ENCODE measurements at places on chromosomes 6 and 20.

DNA sequence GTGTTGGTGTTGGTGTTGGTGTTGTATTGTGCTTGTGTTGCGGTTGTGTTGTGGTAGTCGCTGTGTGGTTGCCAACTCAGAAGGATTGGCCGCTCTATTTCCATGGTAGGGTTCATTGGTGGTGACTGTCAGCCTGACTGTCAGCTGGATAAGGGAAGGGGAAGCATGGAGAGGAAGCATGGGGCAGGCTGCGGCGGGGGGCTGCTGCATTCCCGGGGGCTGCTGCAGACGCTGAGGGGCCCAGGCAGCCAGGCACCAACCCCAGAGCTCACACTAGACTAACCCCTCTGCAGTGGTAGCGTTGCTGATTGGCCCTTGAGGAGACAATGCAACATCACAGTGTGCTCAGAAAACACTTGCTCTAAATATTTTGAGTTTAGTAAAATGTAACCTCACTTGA, 199.2 kb downstream of the SMOC2 start:
- DNase-seq, result no peak

DNA sequence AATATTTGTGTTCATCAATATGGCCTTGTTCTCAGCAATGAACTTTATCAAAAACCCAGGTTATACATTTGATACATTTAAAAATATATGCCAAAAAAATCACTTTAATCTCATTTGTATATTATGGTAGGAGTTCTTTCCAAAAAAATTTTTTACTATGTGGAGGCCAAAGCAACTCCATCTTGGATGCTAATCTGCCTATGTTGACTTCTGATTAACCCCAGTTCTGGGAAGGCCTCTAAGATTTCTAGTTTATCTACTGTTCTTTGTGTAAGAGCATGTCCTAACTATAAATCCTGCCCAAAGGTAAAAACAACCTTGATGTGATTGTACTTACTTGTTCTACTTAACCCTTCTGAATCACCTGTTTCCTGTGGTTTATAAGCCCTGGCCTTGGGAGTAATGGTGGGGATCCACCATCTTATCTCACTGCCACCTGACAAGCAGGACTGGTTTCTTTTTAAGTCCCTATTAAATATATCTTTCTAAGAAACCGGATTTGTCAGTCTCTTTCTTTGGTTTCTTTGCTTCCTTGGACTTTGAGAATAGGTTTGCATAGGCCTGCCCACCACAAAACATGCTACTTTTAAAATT, 46.7 kb downstream of the RNGTT start:
- DNase-seq, result no peak

DNA sequence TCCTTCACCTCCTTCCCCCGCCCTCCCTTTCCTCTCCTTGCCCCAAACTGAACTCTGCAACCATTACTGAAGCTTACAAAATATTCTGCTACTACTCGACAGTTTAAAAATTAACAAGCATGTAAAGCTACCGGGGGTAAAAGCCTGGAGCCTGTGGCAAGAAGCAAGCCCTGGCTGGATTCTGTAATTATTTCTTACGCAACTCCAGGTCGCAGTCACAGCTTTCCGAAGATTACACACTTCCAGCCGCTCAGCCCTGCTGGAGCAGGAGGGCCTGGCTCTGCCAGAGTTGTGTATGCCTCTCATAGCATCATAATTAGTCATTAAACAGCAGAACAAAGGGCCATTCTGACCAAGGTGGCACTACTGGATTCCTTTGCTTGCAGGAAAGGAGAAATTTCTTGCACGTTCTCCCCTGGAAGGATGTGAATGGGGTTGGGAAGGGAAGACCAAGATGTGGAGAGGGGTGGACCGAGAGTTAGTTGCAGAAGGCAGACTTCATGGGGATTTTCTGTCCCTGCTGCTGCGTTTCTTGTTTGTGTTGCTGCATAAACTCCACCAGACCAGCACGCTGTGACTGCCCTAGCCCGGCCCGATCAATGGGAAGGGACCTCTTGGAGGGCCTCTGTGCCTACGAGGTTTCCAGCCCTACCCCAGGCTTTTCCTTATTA, 23.6 kb downstream of the FOXQ1 start:
- DNase-seq, result no peak

GRCh38 chr6:43331470-43331869, 22.8 kb upstream of the CRIP3 start:
- DNase-seq, result no peak

DNA sequence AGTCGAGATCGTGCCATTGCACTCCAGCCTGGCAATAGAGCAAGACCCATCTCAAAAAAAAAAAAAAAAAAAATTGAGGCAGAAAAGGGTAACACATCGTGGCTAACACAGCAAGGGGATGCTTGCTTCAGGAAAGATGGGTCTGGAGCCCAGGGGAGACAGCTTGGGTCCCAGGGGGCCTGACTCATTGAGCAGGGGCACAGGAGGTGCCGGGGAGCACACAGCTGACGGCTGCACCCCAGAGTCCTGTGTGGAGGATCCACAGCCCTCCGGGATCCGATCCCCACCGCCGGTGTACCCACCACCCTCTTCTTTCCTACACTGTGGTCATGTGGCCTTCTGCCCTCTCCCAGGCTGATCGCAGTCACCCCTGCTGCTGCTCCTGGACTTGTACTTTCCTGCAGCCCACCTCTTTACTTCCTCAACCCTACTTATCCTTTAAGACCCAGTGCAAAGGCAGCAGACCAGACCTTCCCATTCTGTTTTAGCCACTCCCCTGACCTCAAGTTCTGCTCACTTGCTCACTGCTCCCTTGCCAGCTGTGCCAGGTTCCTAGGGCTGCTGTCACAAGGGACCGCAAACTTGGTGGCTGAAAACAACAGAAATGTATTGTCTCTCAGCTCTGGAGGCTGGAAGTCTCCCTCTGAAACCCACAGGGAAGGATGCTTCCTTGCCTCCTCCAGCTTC, 17.6 kb upstream of the EZR start:
- DNase-seq, result no peak

DNA sequence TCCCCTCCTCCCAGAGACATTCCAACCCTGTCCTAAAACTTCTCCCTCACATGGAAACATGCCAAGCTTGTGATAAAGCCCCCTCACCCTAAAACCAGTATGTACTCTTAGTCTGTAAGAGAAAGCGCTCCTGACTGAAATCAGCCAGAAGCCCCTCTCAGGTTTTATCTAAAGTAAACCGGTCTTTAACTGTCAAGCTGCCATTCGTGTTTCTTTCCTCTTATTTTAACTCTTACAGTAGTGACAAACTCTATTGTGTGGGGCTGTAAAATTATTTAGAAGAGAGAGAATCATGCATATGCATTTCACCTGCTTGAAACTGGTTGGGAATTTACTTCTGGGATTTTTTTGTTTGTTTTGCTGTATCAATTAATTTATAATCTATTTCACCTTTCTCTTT, 62.7 kb downstream of the FARS2 start:
- DNase-seq, result no peak

DNA sequence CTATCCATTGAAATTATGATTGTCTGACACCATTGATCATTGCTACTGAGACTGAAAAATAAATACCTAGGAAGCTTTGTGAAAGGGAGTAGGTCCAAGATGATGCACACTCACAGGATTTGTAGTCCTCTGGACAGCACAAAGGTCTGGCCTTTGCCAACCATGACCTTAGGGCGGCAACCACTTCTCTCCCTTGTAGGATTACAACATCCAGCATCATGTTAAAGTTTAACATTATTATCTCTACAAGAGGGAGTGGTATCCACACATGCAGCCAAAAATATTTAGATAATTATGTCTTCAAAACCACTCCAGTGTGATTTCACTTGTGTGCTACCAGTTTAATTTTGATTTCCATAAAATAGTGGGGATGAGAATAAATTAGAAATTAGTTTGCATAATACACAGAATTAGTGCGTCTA, 51.1 kb upstream of the NHSL1 start:
- no peak for DNase-seq

DNA sequence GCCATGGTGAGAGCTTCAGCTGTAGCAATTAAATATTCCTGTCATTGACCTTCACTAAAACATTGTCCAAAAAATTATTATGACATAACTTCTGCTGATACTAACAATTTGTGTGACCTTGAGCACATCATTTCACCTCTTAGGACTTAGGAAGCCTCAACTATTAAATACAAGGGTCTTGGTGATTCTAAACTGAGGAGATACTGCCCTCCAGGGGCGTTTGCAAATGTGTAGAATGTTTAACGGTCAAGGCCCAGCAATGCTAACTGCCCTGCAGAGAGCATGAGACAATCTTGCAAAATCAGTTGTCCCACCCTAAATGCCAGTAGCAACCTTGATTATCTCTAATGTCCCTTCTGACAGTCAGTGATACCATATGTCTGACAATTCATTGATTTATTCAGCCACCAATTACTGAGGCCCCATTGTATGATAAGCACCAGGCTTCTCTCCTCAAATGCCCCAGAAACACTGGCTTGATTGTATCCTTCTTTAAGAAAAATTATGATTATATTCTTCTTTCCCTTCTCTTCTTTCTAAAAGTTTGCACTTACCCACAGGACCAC, 284.1 kb upstream of the PLN start:
- no peak for DNase-seq

GRCh38 chr6:168255283-168255881, 64.2 kb downstream of the DACT2 start:
- no peak for DNase-seq

DNA sequence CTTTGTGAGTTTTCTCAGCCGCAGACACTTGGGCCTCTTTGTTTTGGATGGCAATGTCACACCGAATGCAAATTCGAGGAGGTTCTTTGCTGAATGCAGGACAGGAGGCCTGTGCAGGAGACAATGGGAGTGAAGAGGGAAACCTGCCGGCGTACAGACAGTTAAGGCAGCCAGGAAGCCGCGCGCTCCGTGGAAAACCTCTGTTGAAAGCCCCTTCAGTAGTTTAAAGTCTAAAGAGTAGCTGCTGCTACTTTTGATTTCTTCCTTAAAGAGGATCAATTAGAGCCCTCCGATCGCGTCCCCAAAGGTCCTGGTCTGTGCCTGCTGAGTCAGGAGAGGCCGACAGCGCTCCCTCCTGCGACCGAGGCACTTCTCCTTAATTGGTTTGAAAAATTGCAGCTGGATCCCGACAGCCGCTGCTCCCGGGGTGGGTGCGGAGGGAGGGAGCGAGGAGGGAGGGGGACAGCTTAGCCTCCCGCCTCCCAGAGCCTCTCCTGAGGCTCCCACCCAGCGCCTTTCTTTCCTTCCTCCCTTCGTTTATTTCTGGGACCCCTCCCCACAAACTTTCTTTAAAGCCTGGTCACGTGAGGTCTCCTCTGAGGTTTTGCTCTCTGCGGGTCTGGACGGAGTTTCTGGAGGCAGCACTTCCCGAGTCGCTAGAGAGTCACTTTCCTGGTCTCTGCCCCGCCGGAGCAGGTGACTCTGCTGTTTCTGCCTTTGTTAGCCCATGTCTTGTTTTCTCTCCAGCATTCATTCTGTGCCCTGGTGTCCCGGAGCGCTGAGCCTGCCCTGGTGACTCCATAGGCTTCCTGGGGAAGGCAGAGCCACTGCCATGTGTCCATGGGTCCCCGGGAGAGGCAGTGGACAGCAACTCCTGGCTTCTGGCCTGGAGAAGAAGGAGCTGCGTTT, 22.3 kb upstream of the RPP40 start:
- DNase-seq, result no peak

GRCh38 chr6:105793130-105793529, 293.0 kb upstream of the PRDM1 start:
- no peak for DNase-seq

DNA sequence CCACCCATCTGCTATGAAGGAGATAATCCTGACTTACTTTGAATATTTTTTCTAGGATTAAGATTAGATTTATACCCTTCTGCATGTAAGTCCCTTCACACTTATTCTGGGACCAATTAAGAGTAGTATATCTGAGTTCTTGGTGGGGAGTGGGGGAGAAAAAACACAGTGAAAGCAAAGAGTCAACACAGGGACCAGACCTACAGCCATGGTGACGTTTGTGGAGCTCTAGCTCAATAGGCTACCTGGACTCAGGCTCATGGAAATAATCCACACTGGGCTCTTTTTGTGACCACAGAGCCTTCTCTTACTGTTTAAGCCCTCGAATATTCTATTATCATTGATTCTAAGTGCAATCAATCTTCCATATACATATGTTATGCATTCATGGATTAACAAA, 491.4 kb downstream of the LMBRD1 start:
- no peak for DNase-seq

DNA sequence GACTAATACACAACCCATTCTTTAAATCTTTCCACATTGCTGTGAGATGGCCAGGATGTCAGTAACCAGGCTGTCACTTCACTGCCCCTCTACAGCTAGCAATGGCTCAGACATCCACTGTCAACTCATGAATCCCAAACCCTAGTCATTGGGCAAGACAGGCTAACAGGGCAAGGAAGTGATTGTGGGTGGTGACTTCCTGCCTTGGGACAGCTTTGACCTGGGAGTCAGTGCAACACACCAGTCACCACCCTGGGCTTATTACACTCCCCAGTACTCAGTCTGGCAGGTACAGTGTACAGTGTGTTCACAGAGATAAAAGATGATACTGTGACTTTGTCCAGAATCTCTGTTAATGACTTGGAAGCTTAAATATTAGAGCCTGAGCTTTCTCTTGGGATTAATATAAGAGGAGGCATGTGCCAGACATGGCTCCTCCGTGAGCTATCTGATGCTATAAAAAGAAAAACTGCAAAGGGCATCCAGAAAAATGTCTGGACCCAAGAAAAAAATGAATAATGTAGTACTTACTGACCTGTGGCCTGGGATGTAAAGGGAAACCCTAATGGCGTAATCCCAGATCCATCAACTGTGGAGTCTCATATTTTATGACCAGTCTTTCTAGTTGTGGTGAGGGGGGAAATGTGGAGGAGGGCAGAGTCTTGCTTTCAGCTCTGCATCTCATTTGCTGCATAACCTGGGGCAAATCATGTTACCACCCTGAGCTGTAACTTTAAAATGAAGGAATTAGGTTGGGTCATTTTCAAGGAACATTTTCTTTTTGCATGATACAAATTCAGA, 244.4 kb downstream of the SLC24A3 start:
- DNase-seq, result no peak

GRCh38 chr6:40499215-40499614, 87.9 kb downstream of the LRFN2 start:
- no peak for DNase-seq

- no peak for DNase-seq
These were observed 15.5 kb downstream of the RTF2 start for GRCh38 chr20:56483970-56484369.

DNA sequence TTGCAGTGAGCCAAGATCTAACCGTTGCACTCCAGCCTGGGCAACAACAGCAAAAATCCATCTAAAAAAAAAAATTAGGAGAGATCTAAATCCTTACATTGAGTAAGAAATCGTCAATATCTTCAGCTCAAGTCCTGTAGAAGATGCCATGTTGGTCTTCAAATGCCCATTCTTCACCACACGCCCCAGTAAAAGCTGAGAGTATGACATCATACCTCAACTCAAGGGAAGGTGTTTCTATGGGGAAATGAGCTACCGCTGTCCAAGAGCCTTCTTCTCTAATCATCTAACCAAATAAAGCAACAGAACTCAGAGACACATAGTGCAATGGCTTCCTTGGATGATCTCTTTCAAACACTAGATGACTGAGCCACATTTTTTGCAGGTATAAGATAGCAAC, 2.5 kb upstream of the ZC3H12D start:
- DNase-seq, result no peak

GRCh38 chr20:2871111-2871465, 2.2 kb upstream of the PTPRA start:
- no peak for DNase-seq

GRCh38 chr6:136144251-136145023, 105.7 kb downstream of the MTFR2 start:
- no peak for DNase-seq

- DNase-seq, result no peak
These were observed 78.4 kb upstream of the TBC1D7 start for GRCh38 chr6:13406781-13407180.

Data from stimulated activated CD4-positive, alpha-beta T cell treated with anti-CD3 and anti-CD28 coated beads, Interleukin-12 subunit alpha, Interleukin-12 subunit beta, amount 100 ng/mL, for 24 hours (primary cell).